Hindlimb muscle (tissue), 1 donor: ENCODE measurements at places on chromosomes 12 and 14. TPM values are rescaled to one million over a fixed set of nuclear protein-coding genes. Genes with fewer than 3 reads are reported as not detected.

- no peak for DNase-seq
Measured at GRCh38 chr12:49524660-49525324, 14.0 kb upstream of the KCNH3 start.

DCN gene
- polyA plus RNA-seq: 1,243 TPM

DNA sequence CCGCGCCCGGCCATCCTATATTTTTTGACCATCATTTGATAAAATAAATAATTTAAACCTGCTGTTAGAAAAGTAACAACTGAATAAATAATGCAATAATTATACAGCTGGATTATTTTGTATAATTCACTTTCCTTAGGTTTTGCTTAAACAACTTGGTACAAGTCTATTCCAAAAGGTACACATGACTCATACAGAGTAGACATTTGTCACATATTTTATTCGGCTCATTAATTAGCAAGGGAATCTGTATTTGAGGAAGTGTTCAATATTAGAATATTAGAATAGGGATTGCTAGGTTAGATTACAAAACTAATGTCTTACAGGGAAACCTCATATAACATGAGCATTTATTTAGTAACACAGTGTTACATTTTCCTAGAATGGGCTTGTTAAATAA, 48.7 kb downstream of the ATP2A2 start:
- DNase-seq: no peak

GRCh38 chr12:76413121-76413520, 64.9 kb upstream of the BBS10 start:
- DNase-seq: no peak

DNA sequence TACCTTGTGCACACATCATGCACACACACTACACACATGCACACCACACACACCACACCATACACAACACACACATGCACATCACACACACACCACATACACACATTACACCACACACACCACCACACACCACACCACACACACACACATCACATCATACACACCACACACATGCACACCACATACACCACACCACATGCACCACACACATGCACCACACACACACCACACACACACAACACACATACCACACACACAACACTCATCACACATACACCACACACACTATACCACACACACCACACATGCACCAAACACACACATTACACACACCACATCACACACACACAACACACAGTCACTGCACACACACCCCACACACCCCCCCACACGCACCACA, 38.1 kb downstream of the SDR9C7 start:
- no peak for DNase-seq

TAS2R30 gene
- 0.14 TPM for polyA plus RNA-seq

OVCH1 gene
- polyA plus RNA-seq: 0.54 TPM

- no peak for DNase-seq
Measured at GRCh38 chr14:30264161-30264560, 294.8 kb upstream of the G2E3 start.

- DNase-seq: no peak
Measured at GRCh38 chr12:23359975-23360701, 589.3 kb downstream of the SOX5 start.

NUP107 gene
- 38.9 TPM for polyA plus RNA-seq

- DNase-seq: no peak
Measured at GRCh38 chr12:72219937-72220336, 52.2 kb upstream of the TRHDE start.

SP7 gene
- polyA plus RNA-seq: 0.13 TPM

GRCh38 chr12:93957168-93957567, 191.2 kb upstream of the PLXNC1 start:
- no peak for DNase-seq

CCDC175 gene
- polyA plus RNA-seq: not detected

GRCh38 chr12:4213471-4213870, 60.1 kb upstream of the CCND2 start:
- no peak for DNase-seq

DNA sequence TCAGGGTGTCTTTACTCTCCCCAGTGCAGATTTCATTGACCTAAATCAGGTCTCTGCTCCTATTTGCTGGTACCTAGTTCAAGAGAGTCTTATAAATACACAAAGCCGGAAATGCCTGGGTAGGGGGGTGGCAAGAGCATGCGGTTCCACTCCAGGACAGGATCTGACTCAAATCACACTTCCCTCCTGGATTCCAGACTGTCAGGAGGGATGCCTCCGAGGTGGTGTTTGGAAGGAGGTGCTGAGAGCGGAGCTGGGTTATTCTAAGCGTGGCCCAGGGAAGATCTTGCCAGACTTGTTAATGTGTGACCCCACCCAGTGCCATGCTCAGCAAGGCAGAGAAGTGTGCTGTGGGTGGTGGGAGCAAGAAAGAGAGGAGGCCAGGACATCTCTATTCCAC, 49.8 kb downstream of the B4GALNT3 start:
- no peak for DNase-seq

DNA sequence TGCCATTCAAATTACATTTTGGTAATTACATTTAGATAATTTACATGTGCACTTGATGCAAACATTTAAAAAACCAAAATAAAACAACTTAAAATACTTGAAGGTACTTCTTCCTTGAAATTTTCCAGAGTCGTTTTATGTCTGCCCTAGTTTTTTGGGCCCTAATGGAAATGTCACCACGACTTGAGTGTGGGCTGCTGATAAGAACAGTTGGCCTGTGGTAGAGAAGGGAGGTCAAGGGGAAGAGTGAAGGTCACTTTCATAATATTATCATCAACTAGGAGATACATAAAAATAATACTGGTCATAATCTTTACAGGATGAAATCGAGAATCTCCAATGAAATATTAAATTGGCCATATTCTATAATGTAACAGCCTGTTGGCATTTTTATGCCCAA, 23.1 kb downstream of the ZDHHC17 start:
- DNase-seq: no peak
